ENCODE measurements at places on chromosomes 6 and 20. TPM values are rescaled to one million over a fixed set of nuclear protein-coding genes. Genes with fewer than 3 reads are reported as not detected.

Gene CASP8AP2
- total RNA-seq: 12.6 TPM

DNA sequence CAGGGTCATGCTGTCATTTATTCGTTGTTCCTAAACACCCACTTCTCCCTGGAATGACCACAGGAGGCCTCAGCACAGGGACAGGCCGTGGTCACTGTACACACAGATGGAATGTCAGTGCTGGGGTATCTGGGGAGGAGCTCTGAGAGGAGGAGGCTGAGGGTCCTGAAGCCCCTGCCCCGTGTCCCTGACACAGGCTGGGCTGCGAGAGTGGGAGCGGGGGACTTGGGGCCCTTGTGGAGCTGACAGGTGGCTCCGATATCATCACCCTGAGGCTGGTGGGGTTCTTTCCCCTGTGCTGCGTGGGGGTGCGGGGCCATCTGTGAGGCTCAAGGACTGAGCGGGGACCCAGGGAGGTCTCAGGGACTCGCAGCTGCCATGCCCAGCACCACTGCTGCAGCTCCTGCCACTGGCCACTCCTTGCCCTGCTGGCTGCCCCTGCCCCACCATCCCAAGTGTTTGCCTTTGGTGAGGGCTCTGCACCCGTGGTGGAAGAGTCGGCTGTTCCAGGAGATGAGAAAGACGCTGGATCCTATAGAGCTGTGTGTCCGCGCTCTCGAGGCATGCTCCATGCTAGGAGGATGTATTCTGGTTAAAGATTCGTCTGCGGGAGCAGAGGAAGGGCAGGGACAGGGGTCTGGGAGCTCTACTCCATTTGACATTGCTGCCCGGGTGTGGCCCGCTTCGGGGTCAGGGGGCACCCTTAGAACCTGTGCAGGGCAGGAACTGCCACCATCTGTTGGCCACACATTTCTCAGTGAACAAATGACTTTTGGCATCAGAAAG, 18.9 kb downstream of the NPEPL1 start:
- DNase-seq: no peak

Gene PROCR
- 39.5 TPM for total RNA-seq

DNA sequence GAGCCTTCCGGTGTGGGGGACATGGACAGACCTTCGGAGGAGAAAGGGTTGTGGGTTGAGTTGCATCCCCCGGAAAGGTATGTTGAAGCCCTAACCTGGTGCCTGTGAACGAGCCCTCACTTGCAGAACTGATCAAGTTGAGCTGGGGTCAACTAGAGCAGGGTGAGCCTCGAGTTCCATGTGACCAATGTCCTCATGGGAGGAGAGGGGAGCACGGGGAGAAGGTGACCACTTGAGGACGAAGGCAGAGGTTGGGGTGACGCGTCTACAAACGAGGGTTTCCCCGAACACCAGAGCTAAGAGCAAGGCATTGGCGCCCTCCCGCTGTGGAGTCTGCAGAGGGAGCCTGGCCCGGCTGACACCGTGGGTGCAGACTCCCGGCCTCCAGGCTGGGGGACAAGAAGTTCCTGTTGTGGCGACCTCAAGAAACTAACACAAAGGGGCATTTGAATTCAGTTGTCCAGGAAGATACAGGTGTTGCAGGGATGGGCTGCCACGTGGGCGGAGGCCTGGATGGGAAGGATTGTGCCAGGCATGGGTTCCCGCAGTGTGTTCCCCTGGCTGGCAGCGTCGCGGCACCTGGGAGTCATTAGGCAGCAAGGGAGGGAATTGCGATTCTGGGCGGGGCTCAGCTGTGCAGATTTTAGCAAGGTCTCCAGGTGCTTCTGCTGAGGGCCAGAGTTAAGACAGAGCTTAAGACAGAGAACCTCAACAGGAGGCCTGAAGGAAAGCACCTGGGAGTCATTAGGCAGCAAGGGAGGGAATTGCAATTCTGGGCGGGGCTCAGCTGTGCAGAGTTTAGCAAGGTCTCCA, 20.4 kb upstream of the UNC93A start:
- DNase-seq: no peak

DNA sequence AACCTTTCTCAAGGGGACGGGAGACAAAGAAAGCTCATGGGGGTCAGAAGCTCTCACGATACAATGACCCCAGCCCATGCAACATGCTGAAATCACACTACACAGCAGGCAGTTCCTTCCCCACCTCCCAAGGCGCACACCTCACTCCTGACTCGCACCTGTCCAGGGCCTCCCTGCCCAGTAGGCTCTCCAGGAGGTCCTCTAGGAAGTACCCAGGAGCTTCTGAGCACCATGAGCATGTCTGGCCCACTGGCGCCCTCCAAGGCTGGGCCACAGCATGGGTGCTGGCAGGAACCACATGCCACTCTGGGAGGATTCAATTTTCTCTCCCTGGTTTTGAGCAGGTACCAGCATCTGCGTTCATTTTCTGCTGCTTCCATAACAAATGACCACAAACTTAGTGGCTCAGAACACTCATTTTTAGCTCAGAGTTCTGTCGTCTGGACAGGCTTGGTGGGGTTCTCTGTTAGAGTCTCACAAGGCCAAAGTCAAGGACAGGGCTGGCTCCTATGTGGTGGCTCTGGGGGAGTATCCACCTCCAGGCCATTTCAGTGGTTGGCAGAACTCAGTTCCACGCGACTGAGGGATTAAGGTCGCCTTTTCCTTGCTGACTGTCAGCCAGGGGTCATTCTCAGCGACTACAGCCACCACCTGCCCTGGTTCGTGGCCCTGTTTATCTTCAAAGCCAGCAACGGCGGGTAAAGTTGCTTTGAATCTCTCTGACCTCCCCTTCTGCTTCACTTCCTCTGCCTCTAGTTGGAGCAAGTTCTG, 32.7 kb downstream of the ACSS1 start:
- no peak for DNase-seq

DNA sequence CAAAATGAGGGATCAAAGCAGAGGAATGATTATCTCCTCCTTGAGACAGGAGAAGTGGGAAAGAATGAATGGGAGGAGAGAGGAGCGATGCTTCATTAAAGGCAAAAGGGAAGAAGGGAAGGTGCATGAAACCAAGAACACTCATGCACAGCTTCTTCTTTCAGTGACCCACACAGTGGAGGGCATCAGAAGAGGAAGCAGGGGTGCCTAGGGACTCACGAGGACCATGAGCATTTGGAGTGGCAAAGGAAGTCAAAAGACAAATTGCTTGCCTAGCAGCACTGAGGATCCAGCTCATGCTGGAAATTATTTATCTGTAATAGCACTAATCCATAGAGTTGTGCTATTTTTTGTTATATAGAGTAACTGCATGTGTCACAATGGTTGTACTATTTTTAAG, 66.1 kb downstream of the SMLR1 start:
- no peak for DNase-seq

DNA sequence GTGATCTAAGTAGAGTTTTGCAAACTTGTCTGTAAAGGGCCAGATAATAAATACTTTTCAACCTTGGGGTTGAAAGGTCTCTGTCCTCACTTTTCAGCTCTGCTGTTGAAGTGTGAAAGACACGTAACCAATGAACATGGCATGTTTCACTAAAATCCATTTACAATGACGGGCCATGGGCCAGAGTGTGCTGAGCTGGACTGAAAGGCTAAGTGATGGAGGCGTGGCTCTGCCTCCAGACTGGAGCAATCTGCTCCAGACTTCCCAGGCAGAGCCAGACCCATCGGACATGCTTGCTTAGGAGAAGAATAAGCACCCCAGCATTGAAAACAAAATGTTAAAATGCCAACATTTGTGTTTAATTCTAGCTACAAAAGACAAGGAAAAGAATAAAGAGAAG, 41.4 kb downstream of the SCAND1 start:
- no peak for DNase-seq

- no peak for DNase-seq
These were observed 1.9 kb downstream of the KIAA1755 start for GRCh38 chr20:38258545-38259215.

DNA sequence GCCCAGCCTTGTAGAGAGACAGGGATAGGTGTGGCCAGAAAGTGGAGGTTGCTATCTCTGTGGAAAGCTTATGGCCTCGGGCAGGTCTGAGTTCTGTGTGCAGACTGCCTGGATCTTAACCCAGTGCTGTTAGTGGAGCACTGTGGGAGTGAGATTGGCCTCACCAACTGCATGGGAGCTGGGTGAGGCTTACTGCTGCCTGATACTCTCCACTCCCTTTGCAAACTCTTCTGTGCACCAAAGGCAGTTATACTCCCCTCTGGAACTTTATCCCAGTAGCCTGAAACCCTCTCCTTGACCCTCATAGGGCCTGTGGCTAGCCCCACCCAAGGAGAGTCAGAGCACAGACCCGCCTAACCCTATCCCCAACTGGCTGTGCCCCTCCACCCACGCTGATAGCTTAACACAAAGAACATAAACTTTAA, 41.4 kb upstream of the PKIB start:
- no peak for DNase-seq

DNA sequence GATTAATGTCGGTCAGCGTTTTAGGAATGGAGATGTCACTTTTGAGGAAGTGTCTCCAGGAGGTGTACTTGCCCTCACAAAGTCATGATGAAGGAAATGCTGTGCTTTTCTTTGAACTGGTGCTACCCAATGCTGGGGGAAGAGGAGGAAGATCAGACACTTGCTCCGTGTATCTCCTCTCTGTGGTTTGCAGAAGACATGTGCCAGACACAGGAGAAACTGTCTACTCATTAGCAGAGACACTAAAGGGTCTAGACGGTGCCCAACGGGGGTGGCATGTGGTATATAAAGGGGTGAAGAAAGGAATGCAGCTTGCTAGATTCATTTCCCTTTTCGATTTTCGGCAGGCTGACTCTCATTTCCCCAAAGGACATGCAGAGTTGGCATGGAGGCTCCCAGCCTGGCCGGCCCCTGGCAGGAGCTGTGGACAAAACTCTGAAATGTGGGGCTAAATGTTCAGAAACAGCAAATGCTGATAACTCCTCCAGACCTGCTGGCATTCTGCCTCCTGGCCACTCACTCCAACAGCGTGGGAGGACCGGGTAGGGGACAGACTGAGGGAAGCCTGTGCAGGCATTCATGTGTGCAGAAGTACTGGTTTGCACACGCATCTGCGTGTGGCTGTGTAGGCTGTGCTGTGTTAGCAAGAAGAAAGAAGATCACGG, 59.6 kb upstream of the QKI start:
- peak; percentile 53 for DNase-seq

- DNase-seq: peak; percentile 91
These were observed 96.8 kb downstream of the ARMC2 start for GRCh38 chr6:108944707-108945680.

Gene RIMS4
- 0.53 TPM for total RNA-seq

DNA sequence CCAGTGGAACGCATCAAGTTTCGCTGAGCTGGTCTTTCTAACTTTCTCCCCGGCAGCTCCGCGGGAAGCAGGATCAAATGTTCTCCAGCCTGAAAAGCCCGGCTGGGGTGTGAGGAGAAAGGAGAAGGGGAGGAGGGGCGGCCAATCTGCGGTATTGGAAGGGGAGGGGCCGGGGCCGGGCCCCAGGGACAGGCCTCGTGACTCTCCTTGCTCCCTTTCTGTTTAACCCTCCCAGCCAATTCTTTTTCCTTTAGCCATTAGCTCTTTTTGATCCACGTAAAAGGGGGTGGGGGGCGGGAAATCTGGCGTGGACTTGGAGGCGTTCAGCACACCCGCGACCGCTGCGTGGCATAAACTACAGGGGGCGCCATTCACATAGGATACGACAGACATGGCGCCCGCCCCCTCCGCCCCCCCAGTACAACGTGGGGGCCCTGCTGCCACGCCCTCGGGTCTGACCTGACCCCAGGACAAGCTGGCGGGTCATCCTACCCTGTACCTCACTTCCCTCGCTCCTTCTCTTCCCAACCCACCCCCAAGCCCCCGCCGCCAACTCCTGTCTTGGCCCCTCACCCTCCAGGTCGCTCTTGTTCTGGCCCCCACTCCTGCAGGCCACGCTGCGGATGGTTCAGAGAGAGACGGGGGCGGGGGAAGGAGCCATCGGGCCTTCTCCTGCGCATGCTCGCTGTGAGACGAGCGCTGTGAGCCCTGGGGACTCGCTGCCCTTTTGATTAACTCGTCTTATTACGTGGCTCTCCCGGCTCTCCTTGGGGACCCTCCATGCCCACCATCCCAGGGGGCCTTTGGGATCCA, 7.8 kb upstream of the MDGA1 start:
- peak; percentile 81 for DNase-seq

Gene PRR18
- total RNA-seq: not detected

All from astrocyte (in vitro differentiated cells and primary cell).